IMR-90 (cell line): ENCODE measurements at places on chromosomes 7 and 10. TPM values are rescaled to one million over a fixed set of nuclear protein-coding genes. Genes with fewer than 3 reads are reported as not detected.

DNA sequence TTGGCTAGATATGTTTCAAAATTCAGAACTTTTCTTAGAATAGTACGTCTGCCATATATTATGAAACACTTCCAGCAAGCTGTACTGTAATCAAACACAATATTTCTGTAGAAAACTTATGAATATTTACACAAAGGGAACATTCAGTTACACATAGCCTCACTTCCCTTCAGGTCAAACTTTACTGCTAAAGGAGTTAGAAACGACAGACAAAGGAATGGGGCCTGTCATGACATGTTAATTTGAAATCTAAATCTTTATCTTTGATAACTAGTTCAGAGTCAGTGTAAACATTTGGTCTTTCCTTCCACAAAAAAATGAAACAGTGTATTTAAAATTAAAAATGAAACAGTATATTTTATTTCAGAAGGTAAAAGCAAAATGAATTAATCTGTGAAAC lies 1.0 kb upstream of the CROT start:
- no peak for DNase-seq

- DNase-seq = no peak
Observed at GRCh38 chr7:69412331-69413146, 185.7 kb upstream of the AUTS2 start.

DNA sequence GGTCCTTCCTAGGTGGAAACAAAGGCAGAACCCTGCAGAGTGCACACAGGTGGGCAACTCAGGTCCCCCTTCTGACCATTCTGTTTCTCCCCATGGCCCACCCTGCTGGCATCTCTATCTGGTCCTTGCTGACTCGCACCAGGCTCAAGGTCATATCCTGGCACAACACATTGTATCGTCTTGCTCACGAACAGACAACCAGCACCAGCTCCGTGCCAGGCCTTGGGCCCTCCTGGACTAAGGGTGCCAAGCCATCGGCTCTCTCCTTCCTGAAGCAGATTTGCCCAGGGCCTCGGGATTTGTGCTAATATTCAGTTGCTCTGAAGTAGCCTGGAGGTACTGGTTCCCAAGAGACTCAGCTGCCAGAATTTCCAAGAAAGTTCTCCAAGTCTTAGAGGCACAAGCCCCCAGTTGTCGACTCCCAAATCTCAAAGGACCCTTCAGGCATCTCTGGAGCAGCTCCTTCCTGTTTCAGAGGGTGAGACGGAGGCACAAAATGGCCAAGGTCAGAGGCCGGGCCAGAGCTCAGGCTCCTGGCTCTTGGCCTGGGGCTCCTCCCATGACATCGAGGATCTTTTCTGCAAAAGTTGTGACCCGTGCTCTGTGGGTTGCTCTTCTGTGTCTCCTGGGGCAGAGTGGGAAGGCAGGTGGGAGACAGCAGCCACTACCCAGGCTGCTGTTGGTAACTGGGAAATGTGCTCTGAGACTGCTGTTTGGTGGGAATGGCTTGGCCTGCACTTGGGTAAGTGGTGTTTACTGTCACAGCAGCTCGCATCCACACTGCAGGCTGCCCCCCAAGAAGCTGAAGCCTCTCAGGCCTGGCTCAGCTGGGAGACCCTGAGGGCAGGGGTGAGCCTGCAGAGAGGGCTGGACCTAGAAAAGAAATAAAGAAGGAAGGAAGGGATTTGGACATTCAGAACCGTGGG lies 121.3 kb downstream of the RGS10 start:
- no peak for DNase-seq

- DNase-seq = no peak
Observed at GRCh38 chr7:128934361-128935341, 3.1 kb upstream of the IRF5 start.

GRCh38 chr10:70743430-70743788 lies 41.8 kb downstream of the TBATA start:
- DNase-seq = no peak

Gene JCAD
- 14.8 and 15.9 TPM in 2 replicates for polyA plus RNA-seq

DNA sequence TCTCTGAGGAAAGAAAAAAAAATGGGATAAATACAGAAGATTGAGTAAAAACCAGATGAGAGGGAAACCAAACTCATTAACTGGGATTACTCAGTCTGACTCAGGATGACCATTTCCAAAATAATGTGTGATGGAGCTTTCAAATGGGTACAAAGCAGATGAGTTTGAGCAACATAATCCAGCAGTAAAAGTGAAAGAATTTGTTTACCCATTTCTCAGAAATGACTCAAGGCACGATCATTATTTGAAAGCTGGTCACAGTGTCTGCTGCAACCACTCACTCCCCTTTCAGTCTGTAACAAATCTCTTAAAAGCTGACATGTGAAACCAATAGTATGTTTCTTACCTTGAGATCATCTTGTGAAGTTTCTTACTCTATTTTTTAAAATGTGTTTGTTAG lies 104.7 kb upstream of the KLF14 start:
- DNase-seq = peak; percentile 99

DNA sequence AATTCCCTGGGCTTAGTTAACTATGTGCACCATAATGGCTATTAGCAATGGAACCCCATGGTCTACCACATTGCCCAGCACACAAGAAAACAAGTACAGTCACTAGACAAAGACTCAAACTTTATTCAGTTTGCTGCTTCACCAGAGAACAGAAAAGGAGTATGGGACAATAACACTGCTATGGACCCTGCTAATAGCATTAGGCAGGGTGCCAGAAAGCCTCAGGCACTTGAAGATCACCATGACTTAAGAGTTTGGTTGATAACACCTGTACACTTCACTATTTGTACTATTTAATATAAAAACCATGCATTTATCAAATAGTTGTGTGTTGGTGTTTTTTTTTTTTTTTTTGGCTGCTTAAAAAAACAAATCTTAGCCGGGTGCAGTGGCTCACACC lies 159.6 kb downstream of the KMT2E start:
- no peak for DNase-seq

Gene GIMAP4
- not detected in 2 replicates for polyA plus RNA-seq

DNA sequence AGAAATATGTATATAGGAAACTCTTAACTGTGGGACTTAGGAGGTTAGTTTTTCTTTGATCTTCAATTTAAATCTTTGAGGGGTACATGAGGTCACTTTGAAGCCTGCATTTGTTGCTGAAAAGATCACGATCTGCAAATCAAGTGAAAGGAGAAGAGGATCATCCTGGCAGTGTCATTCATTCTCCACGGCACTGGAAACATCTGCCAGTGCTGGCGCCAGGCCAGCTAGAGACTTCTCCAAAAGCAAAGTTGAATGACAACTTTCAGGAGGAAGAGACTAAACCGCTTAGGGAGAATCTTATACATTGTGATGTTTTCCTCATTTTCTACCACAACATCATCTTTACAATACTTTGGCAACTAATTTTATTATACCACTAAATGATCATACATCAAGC lies 42.5 kb downstream of the MRC1 start:
- no peak for DNase-seq

- no peak for DNase-seq
Observed at GRCh38 chr10:27774831-27775230, 29.2 kb upstream of the MKX start.

Gene CEP55
- polyA plus RNA-seq = 13.8 and 15.7 TPM in 2 replicates

Gene ZNF777
- polyA plus RNA-seq = 6.5 and 7.9 TPM in 2 replicates

DNA sequence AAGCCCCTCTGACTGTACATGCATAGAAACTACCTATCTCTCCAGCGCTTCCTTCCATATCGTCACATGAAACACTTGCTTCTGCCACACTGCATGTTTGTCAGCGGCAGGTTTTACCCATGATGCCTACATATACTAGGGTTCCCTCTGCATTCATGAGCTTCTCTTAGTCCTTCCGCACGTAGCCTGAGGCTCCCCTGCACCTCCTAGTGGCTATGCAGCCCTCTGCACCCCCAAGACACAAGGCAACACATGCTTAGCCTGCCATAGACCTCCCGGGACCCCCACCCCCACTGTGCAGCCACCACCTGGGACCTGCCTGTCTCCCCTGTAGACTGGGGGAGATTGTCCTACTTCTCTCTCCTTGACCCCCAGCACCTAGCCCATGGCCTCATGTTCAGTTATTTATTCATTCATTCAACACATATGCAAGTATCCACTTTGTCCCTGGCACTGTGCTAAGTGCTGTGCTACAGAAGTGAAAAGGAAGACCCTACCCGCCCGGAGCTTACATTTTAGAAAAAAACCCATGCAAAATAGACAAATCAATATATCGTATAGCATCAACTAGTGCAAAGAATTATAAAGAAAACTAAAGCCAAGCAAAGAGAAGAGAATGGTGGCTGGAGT lies 23.5 kb downstream of the TMEM273 start:
- DNase-seq = peak; percentile 35

Gene PROSER2
- polyA plus RNA-seq = 2.0 and 2.1 TPM in 2 replicates

DNA sequence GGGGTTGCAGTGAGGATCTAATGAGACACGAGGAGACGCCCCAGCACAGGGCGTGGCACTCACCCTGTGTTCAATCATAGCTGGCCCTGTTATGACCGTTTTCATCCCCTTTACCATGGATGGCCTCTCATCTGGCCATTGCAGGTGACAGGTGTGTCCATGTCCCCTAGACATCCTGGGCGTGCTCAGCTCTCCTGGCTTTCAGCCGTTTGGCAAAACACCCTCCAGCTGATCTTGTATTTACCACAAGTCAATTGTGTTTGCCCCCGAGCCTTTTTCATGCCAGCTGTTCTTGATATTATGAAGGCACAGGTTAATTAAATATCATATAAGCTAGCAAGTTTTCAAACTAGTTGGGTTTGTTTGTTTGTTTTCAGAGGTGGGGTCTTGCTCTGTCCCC lies 97.1 kb downstream of the CHST15 start:
- no peak for DNase-seq

DNA sequence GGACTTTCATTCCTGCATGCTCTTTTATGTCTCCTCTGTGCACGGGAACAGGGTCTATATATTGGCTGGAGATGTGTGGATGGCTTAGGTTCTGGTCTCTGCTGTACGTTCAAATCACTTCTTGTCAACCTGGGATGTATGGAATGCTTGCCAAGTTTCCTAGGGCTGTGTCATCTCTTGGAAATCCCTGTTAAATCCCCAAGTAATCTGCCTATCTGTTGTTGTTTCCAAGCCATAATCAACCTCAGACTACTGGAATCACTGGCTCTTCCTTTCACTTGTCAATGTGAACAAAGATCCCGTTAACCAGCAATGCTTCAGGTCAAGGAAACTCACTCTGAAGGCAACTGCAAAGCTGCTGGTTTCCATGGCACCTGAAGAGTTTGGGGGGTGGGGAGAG lies 93.3 kb upstream of the FAM171A1 start:
- no peak for DNase-seq

DNA sequence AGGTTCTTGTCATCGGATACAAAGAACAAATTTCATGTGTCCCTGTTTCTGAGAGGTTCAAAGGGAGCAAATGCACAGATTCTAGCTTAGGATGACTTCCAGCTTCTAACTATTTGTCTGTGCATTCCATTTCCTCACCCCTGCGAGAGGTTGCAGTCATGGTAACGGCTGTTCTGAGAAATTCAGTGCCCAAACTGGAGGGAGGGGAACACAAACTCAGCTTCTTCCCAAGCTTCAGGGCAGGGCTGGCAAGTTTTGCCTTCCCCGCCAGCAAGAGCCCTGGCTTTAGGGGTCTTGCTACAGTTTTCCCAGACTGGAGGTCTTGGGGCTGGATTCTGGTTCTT lies 11.1 kb downstream of the FAS start:
- peak; percentile 31 for DNase-seq

- DNase-seq = no peak
Observed at GRCh38 chr7:135411098-135411497, 98.8 kb downstream of the CNOT4 start.

DNA sequence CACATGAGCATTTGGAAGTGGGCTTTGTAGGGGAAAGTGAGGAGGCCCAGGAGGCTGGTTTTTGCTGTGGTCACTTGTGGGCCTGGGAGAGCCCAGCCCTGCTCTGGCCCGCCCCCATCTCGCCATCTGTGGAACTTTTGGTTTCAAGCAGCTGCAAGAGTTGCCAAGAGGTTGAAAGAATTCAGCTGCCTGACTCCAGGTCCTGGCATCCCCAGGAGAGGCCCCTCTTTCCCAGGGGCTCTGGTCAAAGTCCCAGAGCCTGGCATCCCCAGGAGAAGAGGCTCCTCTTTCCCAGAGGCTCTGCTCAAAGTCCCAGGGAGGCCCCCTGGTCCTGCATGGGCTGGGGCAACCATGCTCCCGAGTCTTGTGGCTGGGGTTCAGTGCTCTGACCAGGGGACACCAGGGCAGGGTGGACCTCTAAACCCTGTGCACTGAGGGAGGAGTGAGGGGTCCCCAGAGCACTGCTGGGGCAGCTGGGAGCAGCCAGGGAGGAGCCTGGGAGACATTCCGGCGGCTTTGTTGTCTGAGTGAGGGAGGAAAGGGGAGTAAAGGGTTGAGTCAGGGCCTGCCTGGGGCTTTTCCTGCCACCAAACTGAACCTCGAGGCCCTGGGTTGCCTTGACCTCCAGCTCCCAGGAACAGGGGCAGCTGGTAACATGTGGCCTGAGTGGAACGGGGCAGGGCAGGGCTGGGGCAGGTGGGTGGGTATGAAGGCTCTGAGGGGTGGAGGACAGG lies 27.7 kb upstream of the CSGALNACT2 start:
- peak; percentile 57 for DNase-seq

DNA sequence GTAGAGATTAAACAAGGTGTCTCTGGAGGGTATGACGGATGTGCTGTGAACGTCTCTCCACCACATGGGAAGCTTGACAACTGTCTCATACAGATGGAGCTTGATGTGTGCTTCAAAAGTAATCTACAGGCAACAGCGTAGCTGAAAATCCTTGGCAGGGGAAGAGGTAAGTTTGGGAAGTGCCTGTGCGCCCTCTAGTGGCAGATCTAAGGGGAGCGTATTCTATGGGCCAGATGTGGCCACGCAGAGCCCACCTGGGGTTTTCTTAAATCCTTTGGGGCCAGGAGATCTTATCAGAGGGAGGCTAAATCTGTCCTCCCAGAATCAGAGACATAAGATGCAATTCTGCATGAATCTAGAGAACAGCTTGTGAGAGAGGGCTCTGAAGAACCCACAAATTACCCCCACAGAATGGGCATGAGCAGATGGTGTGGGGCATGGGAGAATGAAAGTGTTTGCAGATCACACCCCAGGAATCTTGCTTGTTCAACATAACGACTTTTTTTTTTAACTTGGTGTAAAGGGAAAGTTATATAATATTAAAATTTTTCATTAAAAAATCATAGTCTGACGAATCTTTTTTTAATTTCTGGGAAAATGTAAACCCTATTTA lies 91.2 kb upstream of the MPP7 start:
- DNase-seq = peak; percentile 57

DNA sequence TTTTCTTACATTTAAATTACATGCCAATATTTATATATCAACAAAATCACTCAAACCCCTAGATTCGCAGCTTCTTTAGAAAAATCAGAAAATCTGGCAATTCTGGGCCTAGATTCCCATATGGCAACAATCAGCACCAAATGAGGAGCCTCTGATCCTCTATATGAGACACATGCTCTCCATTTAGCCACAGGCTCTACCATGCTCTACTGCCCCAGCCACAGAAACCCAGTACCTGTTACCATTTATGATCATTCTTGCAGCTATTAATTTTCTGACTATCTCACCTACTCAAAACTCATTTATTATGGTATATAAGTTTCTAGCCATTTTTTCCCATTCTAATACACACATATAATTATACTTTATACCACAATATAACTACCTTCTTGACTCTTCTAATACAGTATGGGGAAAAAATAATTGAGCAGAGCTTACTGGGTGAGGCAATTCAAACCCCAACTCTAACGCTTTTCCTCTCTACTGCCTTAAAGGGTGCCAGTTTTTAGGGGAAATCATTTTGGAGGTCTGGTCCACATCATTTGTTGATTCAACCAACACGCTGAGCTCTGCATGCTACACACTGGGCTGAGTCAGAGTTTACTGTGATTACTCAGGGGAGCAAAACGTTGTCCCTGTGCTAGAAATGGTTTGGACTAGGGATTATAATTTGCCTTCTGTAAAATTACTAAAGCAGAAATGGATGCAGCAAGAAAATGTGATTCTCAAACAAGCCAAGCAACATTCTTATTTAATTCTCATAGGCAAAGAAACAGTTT lies 11.6 kb downstream of the PDLIM1 start:
- peak; percentile 81 for DNase-seq
